ENCODE measurements at places on chromosomes 13 and 19.

DNA sequence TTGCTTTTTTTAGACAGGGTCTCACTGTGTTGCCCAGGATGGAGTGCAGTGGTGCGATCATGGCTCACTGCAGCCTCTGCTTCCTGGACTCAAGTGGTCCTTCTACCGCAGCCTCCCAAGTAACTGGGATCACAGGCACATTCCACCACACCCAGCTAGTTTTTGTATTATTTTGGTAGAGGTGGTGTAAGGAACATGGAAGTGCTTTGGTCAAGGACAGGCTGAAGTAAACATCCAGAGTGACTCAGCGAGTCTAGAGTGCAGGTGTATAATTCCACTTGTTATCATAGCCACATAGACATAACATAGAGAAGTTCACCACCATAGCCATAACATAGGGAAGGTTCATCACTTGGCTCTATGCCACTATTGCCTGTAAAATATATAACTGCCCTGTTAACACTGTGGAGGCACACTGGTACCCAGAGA lies 98.6 kb downstream of the RBM26 start:
- DNase-seq: no peak

DNA sequence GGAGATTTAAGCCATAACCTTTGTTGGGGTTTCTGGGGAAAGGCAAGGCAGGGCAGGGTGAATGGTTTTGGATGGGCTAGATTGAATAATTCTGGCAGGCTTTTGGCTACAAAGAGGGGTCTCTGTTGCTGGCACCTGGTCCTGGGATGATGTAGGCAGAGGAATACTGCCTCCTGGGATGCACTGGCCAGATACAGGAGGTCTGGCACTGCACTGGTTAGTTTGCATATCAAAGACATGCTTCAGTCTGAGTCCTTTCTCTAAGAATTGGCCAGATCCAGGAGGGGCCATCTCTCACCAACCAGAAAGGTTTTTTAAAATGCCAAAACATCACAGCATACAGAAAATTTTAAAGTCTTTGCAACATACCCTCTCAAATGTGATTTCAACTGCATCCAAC lies 8.0 kb upstream of the MEDAG start:
- DNase-seq: no peak

- no peak for DNase-seq
Observed at GRCh38 chr13:28981530-28981929, 161.4 kb downstream of the MTUS2 start.

DNA sequence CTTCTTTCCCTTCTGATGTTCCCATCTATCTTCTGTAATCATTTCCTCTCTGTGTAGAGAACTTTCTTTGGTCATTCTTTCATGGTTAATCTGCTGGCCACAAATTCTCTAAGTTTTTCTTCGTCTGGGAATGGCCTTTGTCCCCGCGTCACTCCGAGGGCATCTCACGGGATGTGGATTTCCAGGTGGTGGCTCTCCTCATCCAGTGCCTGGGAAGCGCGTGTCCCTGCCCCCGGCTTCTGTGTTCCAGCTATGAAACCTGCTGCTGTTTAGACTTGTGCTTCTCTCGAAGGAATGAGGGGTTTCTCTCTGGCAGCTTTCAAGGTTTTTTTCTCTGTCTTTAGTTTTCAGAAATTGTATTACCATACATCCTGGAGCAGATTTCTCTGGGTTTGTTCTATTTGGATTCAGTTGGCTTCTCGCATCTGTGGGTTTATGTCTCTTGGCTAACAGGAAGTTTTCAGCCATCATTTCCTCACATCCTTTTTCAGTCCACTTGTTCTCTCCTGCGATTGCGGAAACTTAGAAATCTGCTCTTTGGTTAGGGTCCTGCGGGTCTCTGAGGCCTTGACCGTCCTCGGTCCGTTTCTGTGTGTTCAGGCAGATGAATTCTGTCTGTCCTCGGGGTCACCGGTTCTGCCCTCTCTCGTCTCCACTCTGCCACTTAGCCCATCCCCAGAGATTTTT lies 36.9 kb upstream of the DCUN1D2 start:
- DNase-seq: no peak

GRCh38 chr13:23934520-23934919 lies 37.2 kb upstream of the C1QTNF9B start:
- DNase-seq: no peak

DNA sequence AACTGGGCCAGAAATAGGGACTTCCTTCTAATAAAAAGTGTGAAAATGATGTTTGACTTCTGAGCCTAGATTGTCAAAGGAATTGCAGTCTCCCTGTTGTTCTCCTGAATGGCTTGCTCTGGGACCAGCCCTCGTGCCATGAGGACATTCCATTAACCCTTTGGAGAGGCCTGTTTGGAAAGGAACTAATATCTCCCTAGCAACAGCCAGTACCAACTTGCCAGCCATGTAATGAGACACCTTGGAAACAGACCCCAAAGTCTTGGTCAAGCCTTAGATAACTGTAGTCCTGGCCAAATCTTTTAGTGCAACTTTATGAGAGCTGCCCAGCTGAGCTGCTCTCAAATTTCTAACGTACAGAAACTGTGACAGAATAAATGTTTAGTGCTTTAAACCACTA lies 8.2 kb upstream of the SIAH3 start:
- DNase-seq: no peak

- DNase-seq: no peak
Observed at GRCh38 chr13:96710166-96710862, 284.0 kb downstream of the OXGR1 start.

DNA sequence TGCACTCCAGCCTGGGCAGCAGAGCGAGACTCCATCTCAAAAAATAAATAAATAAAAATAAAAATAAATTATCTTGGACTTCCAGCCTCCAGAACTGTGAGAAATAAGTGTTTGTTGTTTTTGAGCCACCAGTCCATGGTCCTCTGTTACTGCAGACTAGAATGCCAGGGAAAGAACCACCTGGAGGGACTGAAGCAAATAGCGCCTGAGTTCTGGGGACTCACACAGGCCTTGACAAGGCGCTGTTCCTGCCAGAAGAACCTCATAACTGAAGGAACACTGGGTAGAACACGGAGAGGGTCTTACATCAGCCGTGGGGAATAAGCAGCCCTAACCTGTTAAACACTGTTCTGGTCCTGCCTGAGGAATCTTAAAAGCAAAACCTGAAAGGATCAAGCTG lies 8.4 kb upstream of the LENG8 start:
- DNase-seq: no peak

GRCh38 chr13:34360702-34361101 lies 542.8 kb downstream of the RFC3 start:
- no peak for DNase-seq
